Stimulated activated CD8-positive, alpha-beta memory T cell treated with anti-CD3 and anti-CD28 coated beads, Interleukin-12 subunit alpha, Interleukin-12 subunit beta, amount 100 ng/mL, for 4 hours (primary cell): ENCODE measurements at places on chromosomes 16 and 17.

- no peak for DNase-seq
Measured at GRCh38 chr17:64773836-64774761, 112.0 kb upstream of the SMURF2 start.

- DNase-seq, result no peak
Measured at GRCh38 chr16:15502041-15502725, 67.8 kb downstream of the BMERB1 start.

DNA sequence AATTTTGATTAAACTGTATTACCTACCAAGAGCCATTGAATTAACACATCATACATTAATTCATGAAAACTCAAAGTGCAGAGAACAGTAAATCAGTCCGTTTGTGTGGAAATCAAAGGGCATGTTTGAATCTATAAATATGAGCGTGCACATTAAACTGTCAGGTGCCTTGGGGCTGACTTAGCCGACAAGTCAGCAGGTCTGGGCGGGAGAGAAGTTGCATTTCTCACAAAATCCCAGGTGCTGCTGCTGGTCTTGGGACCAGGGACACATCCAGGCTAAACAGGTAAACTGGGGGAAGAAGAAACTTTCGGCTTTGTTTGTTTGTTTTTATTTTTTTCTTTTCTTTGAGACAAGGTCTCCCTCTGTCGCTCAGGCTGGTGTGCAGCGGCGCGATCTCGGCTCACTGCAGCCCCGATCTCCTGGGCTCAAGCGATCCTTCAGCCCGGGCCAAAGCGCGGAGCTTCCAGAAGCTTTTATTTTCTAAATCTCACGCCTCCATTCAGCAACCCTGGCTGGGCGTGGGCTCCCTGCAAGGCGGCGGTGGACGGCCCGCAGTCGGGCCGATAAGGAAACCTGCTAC is 213.9 kb downstream of the MRTFB start:
- DNase-seq, result no peak

DNA sequence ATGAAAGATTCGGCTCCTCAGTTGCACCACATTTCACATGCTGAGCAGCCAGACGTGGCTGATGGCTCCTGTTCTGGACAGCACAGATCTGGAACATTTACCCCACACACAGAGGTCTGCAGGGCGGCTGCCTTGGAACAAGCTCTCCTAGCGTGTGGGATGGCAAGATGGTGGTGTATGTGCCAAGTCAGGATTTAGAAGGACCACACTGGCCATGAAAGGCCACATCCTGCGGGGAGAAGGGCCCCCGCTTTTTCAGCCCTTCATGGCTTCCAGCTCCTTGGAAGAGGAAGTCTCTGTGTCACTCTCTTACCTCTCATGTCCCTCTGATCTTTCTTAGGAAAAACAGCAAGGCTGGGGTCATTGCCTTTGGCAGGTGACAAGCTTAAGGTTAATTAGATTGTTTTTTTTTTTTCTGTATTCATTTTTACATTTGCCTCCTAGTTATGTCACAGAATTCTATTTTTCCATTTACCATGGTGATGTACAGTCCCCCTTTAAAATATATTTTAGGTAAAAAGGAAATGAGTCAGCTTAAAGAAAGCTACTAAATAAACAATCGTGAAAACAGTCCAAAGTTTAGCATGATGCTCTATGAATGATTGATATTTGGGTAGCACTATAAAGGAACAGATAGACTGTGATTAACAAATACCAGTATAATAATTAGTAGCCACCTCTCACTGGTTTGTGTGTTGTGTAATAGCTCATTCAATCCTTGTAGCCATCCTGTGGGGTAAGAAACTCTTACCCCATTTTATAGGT is 396.6 kb downstream of the CPPED1 start:
- no peak for DNase-seq

DNA sequence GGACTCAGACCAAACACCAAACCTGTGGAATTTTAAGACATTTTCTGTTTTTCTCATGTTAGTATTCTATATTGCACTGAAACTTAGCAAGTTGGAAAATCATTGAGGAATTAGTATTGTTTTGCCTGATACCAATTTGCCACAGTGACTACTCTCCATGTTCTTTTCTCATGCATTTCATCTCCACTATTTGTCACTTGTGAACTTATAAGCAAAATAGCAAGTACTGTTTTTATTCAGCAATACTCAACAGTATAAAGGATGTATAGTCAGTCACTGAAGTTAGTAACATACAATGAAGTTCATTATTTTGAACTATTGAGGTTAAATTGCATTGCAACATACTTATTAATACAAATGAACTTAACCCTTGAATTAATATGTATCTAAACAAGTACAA is 5.8 kb upstream of the VPS35L start:
- no peak for DNase-seq

DNA sequence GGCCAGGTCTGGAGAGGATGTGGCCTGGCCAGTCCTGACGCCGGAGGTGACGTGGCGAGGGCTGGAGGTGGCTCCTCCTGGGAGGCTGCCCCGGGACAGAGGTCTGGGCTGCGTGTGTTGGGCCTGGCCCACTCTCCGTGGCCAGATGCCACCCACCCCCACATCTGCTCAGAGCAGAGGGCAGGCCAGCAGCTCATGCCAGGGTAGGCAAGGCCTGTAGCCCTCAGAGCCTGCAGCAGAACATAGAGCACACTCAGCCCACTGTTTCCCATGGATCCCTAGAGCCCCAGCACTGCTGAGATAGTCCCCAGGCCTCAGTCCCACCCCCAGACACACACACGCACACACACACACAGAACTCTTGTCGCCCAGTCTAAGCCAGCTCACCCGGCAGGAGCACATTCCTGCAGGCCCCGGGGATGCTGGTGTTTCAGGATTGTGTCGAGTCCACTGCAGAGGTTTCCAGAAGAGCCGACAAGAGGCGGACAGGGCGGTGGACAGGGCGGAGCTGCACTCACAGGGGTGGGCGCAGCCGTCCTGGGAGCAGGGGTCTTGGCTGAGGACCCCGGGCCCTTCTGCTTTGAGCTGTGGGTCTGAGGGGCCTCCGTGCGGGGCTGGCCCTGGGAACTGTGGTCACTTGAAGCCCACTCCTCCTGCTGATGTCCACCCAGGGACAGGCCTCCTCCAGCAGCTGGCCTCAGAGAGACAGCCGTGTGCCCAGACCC is 33.4 kb downstream of the SOX8 start:
- DNase-seq, result no peak

- no peak for DNase-seq
Measured at GRCh38 chr17:52696362-52696761, 537.8 kb upstream of the CA10 start.
